ENCODE measurements at places on chromosomes 2 and 18.

DNA sequence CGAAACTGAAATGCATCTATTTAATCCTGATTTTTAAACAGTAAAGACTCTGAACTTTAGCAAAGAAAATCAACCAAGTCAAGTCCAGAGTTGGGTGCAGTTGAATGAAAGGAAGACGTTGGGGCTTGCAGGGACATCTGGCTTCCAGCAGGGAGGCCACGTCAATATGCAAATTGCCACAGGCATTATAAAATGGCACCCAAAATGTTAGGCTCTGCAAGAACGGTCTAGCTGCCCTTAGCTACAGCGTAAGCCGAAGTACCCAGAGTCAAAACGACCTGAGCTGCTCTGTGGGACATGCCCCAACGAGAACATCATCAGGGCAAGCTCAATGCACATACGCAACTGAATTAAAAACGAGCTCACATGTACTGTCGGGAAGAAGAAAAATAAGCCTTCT lies 30.7 kb downstream of the DOCK10 start:
- no peak for DNase-seq

DNA sequence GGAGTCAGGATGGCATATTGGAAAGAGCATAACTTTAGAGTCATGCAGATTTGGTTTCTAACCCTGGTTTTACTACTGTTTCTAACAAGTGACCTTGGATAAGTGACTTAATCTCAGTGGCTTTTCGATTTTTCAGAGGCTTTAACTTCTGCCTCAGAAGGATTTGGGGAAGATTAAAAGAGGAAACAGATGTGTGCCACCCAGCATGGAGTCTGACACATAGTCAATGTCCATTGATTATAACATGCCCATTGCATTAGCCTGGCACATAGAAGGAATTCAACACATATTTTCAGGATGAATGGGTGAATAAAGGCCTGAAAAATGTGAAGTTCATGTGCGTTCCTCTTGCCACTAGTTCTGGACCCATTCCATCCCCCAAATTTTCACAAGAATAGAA lies 438.2 kb downstream of the EPHA4 start:
- DNase-seq, result no peak

GRCh38 chr2:203122317-203122986 lies 107.8 kb downstream of the NBEAL1 start:
- no peak for DNase-seq

DNA sequence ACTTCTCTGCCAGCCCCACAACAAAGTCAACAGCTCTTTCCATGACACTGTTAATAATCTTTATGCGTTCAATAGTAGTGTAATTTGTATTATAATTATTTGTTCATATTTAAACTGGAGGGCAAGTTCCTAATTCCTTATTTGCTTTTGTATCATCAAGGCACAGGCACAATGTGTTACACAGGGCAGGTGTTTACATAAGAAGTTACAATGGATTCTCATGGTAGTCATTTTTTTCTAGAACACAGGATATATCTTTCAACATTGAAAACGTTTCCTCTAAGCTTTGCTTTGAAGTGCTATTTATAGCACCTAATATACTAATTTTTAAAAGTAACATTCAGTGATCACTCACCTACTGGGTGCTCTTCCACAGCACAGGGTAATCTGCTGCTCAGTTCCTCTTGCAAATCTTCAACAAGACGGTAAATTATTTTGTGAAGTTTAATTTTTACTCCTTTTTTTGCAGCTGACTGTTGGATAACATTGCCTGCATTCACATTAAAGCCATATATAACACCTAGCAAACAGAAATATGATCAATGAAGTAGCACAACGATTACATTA lies 7.3 kb downstream of the RPS27A start:
- no peak for DNase-seq

DNA sequence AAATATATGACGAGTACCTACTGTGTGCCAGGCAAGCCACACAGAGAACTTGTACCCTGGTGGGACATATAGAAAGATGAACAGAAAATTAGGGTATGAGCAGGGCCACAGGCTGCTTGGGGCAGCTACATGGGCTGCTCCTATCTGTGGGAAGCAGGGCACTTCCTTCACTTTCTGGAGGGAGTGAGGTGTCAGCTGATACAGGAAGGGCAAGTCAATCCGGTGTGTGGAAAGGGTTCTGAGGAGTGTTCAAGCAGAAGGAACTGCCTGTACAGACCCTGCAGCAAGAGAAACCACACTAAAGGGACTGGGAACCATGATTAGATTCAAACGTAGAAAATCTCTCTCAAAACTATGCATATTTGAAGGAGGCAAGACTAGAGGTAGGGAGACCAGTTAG lies 58.6 kb upstream of the BCL11A start:
- DNase-seq, result no peak

All from Calu3 (cell line).